ENCODE measurements at places on chromosomes 4 and X.
A peak's percentile ranks its signal among the peaks of the same experiment; 100 is the strongest.

- DNase-seq: no peak
These were observed 32.3 kb downstream of the HDAC8 start for GRCh38 chrX:72540318-72540717.

GRCh38 chr4:76990288-76991080, 40.9 kb downstream of the SEPTIN11 start:
- DNase-seq: no peak

- DNase-seq: no peak
These were observed 978.6 kb downstream of the NLGN4X start for GRCh38 chrX:5250106-5250505.

- peak; percentile 39 for DNase-seq
These were observed 25.0 kb upstream of the BCORL1 start for GRCh38 chrX:129957241-129958082.

DNA sequence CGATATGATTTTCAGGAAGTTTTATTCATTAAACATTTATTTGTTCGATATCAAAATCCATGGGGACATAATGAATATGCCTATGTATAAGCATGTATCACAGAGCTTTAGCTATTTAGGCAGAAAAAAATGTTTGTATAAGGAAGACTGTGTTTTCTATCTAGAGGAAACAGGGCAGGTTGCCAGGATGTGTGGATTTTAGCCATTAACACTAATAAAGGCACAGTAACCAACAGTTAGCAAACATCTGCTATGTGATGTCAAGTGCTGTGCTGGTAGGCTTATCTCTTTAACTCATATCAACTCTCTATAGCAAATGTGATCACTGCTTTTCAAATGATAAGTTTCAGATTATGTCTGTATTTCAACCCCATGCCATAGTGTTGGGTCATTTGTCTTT, 708.9 kb upstream of the HS3ST1 start:
- DNase-seq: no peak

DNA sequence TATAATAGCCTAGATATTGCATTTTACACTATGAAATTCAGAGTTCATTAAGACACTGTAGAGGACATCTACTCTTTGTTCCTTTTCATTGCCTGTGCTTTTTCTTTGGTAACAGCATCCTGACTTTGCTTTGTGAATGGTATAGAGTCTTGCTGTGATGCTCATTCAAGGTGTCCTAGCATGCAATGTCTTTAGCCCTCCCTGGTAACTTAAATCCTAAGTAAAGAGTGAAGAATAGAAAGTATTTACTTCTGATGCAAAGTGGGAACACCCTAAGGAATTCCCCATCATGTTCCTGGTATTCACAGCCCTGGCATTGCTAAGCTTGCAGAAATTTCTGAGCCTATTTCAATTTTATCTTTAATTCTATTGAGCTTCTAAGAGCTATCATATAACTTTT, 400.1 kb downstream of the FAT4 start:
- DNase-seq: no peak

- no peak for DNase-seq
These were observed 62.8 kb downstream of the PPP3CA start for GRCh38 chr4:101284546-101284945.

DNA sequence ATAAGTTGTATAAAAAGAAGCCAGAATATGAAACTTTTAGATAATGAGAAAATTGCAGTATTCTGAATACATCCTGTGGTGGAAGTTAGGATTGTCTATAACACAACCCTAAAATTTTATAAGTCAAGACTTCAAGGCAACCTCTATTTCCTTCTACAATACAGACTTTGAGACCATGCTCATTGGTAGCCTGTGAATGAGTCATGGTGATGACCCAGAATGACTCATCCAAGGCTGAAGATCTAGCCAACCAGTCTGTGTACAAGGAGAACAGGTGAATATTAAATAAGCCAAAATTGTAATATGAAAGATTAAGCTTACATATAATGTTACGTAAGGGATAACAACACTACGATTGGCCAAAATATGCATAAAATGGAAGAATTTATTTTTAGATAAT, 475.9 kb upstream of the GALNT7 start:
- DNase-seq: no peak

DNA sequence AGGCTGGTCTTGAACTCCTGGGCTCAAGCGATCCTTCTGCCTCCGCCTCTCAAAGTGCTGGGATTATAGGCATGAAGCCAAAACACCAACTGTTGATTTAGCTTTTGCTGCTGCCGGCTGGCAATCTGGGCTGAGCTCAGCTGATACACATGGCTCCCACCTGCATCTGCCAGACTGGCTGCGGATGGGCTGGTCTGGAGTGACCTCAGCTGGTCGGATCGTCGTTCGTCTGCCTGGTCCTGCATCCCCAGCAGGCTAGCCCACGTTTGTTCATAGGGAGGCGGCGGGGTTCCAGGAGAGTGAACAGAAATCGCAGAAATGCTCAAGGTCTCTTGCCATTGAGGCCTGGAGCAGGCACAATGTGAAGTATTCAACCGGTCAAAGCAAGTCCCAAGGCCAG, 74.4 kb upstream of the DDX3X start:
- no peak for DNase-seq

DNA sequence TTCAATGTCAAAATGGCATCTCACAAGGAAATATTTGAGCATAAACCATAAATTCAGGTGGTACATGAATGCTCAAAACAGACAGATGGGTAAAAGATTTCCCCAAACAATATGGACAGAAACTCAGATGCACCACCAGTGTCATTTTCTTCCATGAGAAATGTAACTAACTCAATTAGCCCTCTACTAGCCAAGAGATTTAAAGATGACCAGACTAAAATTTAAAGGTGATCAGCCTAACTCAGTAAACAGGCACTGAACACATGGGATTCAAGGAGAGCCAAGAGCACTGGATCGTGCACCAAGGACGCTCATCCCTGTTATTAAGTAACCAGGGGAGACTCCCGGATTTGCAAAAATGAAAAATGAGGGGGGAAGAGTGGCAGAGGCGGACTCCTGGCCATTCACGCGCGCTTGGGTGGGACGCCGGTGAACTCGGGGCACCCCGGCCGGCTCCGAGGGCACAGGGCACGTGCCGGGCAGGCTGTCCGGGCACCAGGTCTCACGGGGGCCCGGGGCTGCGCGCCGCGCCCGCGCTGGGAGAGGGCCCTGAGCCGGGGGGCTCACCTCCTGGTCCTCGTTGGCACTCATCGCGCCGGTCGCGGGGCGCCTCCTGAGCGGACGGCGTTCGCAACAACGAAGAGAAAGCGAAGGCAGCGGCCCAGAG, 490 bp downstream of the RWDD4 start:
- DNase-seq: peak; percentile 14

- no peak for DNase-seq
These were observed 91.5 kb downstream of the PPP2R2C start for GRCh38 chr4:6380746-6381410.

GRCh38 chrX:15465347-15465746, 27.8 kb downstream of the PIR start:
- no peak for DNase-seq

- DNase-seq: no peak
These were observed 127.1 kb downstream of the SH3KBP1 start for GRCh38 chrX:19760345-19760744.

- DNase-seq: no peak
These were observed 9.1 kb downstream of the GRPEL1 start for GRCh38 chr4:7058792-7059191.

- DNase-seq: no peak
These were observed 126.5 kb downstream of the QDPR start for GRCh38 chr4:17385403-17385802.

- no peak for DNase-seq
These were observed 57.8 kb upstream of the PLAC1 start for GRCh38 chrX:134715930-134716619.

DNA sequence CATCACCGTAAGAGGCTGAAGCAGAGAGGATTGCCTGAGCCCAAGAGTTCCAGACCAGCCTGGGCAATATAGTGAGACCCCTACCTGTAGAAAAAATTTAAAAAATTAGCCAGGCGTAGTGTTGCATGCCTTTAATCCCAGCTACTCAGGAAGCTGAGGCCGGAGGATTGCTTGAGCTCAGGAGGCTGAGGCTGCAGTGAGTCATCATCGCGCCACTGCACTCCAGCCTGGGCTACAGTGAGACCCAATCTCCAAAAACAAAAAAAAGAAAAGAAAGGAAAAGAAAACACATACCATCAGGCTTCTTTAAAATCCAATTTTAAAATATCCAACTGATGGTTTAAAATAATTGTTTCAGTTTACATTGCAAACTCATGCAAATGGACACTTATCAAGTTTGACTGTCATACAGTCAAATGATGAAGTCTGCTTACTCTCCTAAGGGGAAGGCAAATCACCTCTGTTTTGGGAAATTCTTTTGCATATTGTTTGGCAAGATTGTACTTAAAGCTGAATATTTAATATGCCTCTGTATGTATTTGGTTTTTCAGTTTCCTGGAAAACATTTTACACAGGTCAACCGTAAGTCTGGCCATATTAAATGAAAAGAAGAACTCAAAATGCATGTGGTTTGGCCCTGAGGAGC, 23.7 kb upstream of the TENM3 start:
- no peak for DNase-seq

DNA sequence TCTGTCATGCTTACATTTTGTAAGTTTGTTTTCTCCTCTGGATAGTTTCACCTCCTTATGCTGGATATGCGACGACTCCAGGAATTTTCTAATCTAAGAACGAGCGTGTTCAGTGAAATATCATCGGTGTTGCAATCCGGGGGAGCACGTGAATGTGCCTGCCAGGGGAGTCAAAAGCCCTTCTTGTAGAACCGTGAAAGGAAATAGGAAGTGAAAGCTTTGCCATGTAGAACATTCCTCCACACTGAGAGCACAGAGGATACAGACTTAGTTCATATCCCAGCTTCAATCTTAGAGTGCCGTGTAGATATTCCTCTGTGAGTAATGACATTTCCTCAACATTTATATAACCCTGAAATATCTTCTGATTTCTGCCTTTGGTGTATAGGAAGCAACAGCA, 121.2 kb downstream of the VEGFC start:
- DNase-seq: no peak

DNA sequence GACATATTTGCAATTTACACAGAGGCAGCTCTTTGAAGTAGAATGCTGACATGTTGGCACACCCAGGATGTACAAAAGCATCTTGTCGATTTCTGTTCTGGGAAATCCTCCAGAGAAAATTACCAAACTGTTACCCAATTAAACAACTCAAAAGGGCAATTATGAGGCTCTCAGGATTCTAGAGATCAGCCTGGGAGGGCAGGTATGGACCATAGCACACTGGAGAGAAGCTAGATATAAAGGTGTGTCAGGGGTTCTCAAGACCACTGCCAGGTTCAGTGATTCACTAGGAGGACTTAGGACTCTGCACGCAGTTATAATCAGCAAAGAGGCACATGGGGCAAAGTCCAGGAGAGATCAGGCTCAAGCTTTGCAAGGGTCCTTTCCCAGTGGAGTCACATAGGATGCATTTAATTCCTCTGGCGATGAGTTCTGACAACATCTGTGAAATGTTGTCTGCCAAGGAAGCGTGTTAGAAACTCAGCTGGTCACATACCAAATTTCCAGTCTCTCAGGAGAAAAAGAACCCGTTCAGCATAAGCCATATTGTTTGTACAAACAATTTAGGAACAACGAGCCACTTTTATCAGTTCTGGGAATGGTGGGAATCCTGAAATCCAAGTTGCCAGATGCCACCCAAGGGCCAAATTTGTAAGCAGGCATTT, 100.8 kb downstream of the SYTL5 start:
- DNase-seq: no peak

DNA sequence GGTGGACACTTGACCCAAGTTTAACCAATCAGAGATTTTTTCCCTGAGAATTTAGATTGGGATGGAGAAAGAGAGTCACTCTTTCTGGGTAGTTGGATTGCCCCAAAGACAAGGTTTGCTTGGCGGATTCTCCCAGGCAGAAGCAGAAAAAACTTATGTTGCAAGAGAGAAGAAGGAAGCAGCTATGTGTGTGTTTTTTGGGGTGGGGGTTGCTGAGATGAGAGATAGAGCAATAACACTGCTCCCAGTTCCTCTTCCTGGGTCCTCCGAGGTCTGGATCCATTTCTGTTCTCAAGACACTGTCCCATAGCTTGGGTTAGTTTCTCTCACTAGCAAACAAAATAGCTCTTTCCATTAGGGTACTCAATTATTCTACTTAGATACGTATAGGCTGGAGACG, 222.1 kb downstream of the STIM2 start:
- DNase-seq: no peak

DNA sequence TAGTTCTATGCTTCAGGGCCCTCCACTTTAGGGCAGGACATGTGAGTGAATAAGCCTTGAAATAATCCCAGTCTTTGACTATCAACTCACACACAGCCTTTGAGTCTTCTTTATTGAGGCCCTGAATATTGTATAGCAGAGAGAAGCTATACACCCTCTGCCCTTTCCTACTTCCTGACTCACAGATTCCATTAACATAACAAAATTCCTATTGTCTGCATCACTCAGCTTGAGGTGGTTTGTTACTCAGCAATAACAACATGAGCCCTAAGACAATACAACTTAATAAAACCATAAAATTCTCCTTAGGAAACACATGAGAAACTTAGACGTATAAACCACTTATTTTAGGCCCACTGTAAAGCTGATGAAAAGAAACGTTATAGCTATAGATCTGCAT, 680.3 kb upstream of the DIAPH2 start:
- DNase-seq: no peak

All from neural crest cell (in vitro differentiated cells).